ENCODE measurements at places on chromosomes 1 and 21. TPM values are rescaled to one million over a fixed set of nuclear protein-coding genes. Genes with fewer than 3 reads are reported as not detected.

Gene CFHR5
- total RNA-seq: not detected

Gene GPR25
- not detected for total RNA-seq

Gene DUSP23
- 12.8 TPM for total RNA-seq

Gene HTR6
- not detected for total RNA-seq

Gene CELA3A
- total RNA-seq: not detected

Gene RNU1-2
- 2,251 TPM for total RNA-seq

Gene KRTAP19-3
- not detected for total RNA-seq

Gene ZNF678
- total RNA-seq: 4.4 TPM

Gene HAO2
- not detected for total RNA-seq

Gene SPRR2A
- total RNA-seq: not detected

Gene GSTM1
- 72.8 TPM for total RNA-seq
